ENCODE measurements at places on chromosomes 2 and 18.

DNA sequence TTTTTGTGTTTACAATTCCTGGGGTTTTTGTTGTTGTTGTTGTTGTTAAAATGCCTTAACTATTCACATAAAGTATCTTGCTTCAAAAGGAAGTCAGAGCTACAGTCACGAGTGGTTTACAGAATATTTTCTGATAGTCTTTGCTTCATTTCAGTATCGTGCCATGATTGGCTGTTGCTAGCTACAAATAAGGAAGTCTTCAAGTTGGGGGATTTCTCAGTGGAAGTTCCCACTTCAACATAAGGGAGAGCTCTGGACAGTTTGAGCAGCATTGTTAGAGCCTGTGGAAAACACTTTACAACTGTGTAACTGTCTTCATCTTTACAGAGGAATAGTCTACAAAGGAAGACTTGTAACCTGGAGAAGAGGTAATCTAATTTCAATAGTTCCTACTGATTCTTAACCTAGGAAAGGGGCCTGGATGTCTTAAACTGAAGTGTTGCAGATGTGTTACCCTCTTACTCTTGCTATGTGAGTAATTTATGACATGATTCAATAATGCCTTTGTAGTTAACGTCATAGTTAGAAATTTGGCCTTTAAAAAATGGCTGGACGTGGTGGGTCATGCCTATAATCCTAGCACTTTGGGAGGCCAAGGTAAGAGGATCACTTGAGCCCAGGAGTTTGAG is 23.4 kb upstream of the TANK start:
- DNase-seq, result no peak

DNA sequence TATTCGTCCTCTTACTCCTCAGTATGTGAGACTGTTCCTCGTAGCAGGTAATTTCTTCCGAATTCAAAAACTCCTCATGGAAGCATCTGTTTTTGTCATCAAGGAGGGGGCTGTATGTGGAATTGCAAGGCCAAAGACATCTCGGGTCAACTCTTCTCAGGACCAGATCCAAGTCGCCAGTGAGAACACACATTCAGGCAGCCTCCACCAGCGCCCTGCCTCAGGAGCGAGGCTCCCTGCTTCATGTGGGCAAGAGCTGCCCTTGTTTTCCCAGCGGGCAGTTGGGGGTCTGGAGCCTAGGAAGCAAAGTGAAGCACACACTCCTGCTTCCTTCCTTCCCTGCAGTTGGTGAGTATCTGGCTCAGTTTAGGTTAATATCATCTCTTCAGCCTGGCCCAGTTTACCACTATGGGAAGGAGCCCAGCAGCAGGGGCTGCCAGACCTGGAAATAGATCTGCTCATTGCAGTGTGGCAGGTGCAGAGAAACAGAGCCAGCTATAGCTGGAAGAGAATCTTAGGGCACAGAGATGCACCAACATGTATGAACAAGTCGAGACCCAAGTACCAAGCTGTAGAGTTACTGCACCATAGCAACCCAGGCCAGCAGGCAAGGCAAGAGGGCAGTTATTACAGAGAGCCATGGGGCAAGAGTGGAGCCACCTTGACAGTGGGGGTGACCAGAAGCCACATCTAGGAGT is 25.3 kb downstream of the TMEM127 start:
- DNase-seq, result no peak

- no peak for DNase-seq
Measured at GRCh38 chr2:162677476-162677875, 161.1 kb downstream of the KCNH7 start.

DNA sequence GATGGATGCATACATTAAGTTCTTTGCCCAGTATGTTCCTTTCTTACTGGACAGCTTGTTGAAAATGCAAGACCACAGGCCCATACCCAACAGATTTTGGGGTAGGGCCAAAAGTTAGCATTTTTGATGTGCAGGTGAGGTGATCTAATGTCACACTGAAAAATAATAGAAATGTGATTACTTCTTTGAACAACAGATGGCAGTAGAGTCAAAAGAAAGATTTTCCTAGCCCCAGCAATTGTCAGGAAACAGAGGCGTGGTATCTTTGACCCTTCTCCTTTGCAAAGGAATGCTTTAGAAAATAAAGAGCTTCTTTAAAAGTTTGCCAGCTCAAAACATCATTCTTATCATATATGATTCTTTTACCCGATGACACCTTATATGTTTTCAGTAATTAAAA is 343.6 kb upstream of the SYT4 start:
- no peak for DNase-seq

DNA sequence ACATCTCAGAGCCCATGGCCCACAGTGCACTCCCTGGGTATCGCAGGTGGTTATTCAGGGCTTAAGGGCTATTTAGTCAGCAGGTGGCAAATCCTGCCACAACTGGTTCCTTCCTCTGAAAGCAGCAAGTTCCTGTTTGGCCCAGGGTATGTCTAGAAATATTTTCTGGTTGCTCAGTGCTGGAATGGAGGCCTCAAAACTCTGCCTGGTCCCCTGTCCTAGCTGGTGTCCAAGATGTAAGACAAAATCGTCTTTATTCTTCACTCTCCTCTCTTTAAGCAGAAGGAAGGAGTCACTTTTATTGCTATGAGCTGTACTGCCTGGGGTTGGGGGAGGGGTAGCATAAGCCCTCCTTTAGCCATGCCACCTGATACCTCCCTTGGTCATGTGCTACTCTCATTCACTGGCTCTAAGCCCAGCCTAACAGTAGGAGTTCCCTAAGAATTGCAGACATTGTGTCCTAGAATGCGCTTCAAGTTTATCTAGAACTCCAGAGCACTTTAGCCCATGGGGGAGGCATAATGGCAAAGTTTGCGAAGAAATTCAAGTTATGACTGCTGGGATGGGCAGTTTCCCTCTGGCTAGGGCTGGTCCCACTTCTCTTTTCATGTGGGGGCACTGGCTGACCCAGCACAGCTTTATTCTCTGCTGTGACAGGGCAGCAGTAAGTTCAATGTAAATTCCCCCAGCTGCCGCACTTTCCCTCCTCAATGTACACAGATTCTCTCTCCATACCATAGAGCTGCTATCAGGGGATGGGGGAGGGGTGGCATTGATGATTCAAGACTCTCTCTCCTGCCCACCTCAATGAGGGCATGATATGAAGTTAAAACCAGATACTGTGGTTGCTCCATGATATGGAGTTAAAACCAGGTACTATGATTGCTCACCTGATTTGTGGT is 27.1 kb upstream of the CWC22 start:
- no peak for DNase-seq

DNA sequence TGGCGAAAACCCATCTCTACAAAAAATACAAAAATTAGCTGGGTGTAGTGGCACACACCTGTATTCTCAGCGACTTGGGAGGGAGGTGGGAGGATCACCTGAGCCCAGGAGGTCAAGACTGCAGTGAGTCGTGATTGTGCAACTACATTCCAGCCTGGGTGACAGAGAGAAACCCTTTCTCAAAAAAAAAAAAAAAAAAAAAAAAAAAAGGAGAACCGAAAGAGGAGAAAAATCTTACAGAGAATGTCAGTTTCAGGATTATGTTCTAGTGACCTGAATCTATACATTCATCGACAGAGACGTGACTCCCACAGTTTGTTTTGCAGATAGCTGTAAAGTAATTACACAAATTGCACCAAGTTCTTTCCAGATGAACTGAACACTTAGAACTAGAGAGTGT is 187.8 kb downstream of the FTCDNL1 start:
- no peak for DNase-seq

DNA sequence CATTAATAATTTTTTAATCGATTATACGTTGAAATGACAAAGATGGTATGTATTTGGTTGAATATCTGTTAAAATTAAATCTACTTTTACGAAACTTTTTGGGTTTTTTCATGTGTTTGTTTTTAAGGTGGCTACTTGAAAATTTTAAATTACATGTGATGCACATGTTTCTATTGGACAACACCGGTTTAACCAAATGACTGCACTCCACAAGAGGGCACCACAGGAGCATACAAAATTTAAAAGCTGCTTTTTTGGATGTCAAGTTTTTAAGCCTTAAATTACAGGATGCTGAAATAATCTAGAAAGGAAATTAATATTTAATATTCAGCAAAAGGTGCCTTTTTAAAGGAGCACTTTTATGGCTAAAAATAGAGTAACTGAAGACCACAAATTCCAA is 98.7 kb downstream of the ACVR1 start:
- no peak for DNase-seq

DNA sequence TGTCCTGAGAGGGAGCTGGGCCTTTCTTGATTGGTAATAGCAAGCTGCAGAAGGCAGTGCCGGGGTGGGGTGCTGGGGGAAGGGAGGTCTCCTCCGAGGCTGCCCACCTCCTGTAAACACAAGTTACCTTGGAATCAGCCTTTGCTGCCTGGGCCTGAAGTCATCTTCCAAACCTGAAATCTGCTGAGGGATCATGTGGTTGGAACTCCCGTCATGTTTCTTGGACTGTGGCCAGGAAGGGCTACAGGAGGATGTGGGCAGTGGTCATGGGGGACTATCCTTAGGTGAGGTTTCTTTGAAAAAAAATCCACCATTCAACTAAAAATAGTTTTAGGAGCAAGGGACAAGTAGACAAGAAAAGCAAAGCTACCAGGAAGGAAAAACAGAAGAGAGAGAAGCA is 74.2 kb downstream of the CDK15 start:
- DNase-seq, result no peak

GRCh38 chr2:15163326-15163725 is 397.8 kb downstream of the NBAS start:
- DNase-seq, result no peak

DNA sequence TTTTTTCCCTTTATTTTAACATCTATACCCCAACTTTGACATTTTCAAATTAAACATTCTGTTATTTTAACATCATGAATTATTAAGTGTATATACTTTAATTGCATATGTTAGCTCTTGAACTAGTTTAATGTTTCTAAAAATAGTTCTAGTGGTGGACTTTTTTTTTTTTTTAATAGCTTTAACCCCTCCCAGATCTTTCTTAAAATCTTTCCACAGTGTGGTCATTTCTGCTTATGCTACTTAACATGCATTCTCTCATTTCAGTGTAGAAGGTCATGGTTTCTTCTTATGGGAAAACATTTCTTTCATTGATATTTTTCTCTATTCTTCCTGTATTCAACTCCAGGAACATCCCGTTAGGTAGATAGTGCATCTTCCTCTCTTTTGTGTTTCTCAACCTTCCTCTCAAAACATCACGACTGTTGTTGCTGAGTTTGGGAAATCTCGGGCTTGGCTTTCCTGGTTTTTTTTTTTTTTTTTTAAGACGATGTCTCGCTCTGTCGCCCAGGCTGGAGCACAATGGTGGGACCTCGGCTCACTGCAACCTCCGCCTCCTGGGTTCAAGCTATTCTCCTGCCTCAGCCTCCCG is 849 bp upstream of the TMEM18 start:
- no peak for DNase-seq

DNA sequence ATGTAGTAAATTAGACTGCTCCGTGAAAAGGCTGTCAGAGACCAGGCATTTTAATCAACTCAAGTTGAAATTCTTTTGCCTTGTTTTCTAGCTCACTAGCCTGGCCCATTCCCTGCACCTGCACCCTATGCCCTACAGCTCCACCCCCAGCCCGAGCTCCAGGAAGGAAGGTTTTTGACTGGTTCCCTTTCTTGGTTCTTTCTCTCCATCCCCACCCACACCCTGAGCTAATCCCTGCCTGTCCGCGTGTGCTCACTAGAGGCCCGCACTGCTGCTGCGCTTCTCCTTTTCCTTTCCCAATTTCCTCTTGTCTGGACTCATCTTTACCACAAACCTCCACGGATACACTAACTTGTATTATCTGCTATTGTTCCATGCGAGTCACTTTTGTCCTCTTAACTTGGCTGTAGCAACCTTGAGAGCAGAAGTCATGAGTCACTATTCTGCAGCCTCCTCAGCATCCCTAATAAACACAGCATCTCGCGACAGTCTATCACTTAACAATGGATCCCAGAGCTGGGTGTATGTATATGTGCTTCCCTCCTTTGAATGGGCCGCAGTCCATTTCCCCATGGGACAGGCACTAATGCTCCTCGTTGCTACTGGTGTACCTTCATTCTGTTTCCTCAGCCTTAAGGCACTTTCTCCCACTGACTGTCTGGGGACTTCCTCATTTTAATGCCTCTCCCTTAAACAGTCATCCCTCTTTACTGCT is 36.5 kb downstream of the COLEC12 start:
- no peak for DNase-seq

DNA sequence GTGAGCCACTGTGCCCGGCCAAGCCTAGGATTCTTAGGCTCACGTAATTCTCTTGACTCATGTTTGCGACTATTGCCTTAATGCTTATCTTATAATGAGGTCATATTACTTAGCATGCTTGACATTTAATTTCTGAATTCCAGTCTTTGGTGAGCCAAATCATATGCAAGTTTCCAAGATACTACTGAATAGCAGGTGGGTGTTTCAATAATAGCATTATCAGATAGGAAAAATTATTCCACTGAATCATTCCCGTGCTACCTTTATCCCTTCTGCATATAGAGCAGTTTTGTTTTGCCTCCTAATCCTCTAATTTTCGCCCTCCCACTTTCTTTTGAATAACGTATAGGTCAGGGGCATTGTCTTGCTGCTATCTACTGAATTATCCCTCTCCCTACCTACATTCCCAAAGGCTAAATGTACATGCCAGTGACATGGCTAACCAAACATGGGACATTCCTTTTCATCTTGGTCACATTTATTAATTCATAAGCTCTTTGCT is 4.9 kb downstream of the DAW1 start:
- no peak for DNase-seq

DNA sequence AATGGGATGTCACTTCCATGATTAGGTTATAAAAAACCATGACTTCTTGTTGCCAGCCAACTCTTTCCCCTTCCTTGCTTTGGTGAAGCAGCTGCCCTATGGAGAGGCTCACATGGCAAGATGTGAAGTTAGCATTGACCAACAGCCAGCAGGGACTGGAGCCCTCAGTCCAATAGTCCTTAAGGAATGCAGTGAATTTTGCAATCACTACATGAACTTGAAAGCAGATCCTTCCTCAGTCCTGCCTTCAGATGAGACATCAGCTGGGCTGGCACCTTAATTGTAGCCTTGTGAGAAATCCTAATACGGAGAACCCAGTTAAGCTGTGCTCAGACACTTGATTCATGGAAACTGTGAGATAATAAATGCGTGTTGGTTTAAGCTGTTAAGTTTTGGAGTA is 61.8 kb downstream of the ATP8B1 start:
- DNase-seq, result no peak

DNA sequence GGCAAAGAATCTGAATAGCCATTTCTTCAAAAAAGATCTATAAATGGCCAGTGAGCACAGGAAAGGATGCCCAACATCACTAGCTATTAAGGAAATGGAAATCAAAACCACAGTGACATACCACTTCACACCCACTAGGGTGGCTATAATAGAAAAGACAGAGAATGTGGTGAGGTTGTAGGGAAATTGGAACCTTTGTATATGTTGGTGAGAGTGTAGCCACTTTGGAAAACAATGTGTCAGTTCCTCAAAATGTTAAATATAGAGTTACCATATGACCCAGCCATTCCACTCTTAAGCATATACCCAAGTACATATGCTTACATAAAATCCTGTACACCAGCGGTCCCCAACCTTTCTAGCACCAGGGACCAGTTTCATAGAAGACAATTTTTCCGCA is 152.8 kb downstream of the SMAD2 start:
- no peak for DNase-seq

- DNase-seq, result peak; percentile 96
Measured at GRCh38 chr2:27370026-27370815, at the start of the genes EIF2B4 and SNX17. EIF2B4 (minus strand) TSS chr2:27370338; CDS start chr2:27370314, 24 bp downstream. SNX17 (plus strand) TSS chr2:27370616; CDS start chr2:27370744, 128 bp downstream.

- no peak for DNase-seq
Measured at GRCh38 chr2:7118606-7119131, 201.5 kb downstream of the RNF144A start.

GRCh38 chr2:109516445-109517117 is 97.2 kb downstream of the SEPTIN10 start:
- no peak for DNase-seq

Measured in activated CD8-positive, alpha-beta memory T cell treated with anti-CD3 and anti-CD28 coated beads for 48 hours (primary cell).